ENCODE measurements at places on chromosomes 2 and 18. TPM values are rescaled to one million over a fixed set of nuclear protein-coding genes. Genes with fewer than 3 reads are reported as not detected.

MAP3K19 gene
- 0.05 TPM for total RNA-seq

DNA sequence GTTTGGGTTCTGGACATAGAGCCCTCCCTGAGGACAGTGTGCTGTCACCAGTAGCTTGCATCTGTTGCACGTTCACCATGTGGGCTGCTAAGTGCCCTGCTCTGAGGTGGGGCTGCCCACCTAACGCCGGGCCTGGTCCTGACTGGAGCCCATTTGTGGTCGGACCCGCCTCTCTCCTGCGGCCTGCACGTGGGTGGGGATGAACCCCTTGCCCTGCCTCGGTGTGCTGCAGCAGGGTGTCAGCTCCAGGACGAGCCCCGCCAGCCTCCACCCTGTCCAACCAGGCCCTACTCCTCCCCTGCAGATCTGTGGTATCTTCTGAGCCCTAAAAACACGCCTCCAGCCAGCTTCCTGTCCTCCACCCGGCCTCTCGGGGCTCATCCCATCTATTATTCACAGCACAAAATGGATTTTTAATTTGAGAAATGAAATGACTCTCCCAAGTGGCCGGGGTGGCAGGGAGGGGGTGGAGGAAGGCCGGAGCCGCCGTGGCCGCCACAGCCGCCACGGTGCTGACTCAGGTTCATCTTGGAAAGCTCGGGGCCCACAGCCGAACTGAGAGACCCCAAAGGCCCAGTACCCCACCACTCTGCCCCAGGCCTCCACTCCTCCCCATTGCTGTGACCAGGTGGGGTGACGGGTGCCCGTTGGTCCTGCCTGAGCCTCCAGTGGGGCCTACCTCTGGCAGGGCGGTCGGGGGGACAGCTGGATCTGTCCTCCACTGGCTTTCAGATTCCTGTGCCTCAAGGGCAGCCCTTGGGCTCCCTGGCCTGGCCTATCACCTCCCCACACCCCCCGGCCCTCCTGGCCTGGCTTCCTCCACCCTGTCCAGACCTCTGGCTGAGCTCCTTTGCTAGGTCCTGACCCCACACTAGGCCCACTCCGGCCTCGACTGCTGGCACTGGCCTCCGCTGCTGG lies 2.8 kb upstream of the ECEL1 start:
- H3K27me3 ChIP-seq: peaks cover 83% of the 10 kb centered on the region
- no peak overlapping the region for H3K4me3 ChIP-seq
- H3K4me1 ChIP-seq: no peaks in the 10 kb centered on the region
- DNase-seq: no peak
- H3K27ac ChIP-seq: no peak overlapping the region
- no peaks in the 10 kb centered on the region for H3K36me3 ChIP-seq

DNA sequence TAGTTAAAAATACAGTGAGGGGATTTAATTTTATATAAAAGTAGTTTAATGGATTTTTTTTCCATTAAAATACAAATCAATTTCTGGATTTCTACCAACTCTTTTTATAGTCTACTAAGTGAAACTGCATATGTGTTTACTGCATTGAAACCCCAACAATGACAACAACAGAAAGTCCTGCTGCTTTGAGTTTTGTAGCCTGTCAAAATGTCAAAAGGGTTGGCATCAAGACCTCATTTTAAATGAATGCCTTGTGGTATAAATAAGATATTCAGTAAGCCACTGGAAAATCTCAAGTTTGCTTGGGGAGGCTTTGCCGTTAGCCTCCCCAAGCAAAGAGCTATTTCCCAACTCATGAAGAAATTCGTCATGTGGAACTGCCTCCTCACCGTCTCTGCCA lies 440.3 kb upstream of the HNMT start:
- H3K4me1 ChIP-seq: no peaks in the 10 kb centered on the region
- no peaks in the 10 kb centered on the region for H3K27me3 ChIP-seq
- no peak overlapping the region for H3K4me3 ChIP-seq
- H3K36me3 ChIP-seq: no peaks in the 10 kb centered on the region
- H3K27ac ChIP-seq: no peak overlapping the region
- DNase-seq: no peak

DNA sequence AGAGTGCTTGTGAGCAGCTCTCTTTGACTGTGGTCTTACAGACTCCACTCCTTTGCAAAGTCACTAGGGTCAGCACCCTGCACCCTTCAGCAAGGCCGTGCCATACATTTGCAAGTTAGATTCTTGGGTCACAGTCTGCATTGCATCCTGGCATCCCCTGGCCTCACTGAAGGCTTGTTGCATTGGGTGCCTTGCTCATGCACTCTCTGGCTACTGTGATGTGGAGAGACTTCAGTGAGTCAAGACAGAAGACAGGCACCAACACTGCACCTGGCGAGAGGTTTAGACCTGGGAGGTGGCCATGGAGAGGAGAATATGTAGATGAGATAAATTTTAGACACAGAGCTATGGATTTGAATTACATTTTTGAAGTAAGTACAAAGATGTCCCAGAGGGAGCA lies 146.4 kb upstream of the COPS8 start:
- DNase-seq: no peak
- H3K4me3 ChIP-seq: no peak overlapping the region
- no peaks in the 10 kb centered on the region for H3K4me1 ChIP-seq

GRCh38 chr2:213247566-213247965 lies 36.7 kb upstream of the SPAG16 start:
- H3K27me3 ChIP-seq: no peaks in the 10 kb centered on the region
- DNase-seq: no peak
- H3K27ac ChIP-seq: no peak overlapping the region
- H3K36me3 ChIP-seq: no peaks in the 10 kb centered on the region

DNA sequence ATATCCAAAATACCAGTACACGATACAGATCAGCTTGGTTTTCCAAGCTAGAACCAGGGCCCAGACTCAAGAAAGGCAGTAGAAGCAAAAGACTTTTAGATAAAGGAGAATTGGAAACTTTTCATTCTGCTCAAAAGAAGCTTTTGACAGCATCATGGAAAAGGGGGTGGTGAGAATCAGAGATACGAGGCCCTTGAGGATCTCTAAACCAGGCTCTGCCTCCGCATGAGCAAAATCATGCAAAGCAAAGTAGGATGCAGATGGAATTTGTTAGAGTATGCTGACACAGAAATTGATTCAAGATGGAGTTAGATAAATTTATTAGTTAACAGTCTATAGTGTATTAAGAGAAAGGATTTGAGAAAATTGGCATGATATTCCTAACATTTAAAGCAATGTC lies 39.8 kb downstream of the FAM98A start:
- no peak overlapping the region for H3K27ac ChIP-seq
- no peaks in the 10 kb centered on the region for H3K36me3 ChIP-seq
- H3K4me1 ChIP-seq: no peaks in the 10 kb centered on the region
- no peak for DNase-seq
- no peaks in the 10 kb centered on the region for H3K27me3 ChIP-seq
- H3K4me3 ChIP-seq: no peak overlapping the region
